ENCODE measurements at places on chromosomes 2 and 18.

DNA sequence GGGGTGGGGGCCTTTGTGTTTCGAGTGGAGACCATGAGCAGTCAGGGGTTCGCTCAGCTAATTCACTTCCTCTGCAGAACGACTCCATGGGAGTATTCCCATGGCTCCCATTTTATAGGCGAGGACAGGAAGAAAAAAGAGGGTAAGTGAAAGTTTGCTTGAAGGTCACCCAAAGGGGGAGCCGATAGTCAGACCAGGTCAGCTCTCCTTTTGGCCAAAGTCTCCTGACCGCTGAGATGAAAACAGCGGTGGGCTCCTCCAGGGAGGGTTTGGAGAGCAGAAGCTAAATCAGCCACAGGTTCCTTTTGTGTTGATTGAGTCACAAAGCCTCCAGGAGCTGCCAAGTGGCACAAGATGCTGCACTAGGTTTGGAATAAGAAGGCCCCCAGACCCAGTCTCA, 34.1 kb upstream of the CTAGE1 start:
- DNase-seq: no peak

- no peak for DNase-seq
These were observed 17.0 kb downstream of the THNSL2 start for GRCh38 chr2:88187038-88187676.

DNA sequence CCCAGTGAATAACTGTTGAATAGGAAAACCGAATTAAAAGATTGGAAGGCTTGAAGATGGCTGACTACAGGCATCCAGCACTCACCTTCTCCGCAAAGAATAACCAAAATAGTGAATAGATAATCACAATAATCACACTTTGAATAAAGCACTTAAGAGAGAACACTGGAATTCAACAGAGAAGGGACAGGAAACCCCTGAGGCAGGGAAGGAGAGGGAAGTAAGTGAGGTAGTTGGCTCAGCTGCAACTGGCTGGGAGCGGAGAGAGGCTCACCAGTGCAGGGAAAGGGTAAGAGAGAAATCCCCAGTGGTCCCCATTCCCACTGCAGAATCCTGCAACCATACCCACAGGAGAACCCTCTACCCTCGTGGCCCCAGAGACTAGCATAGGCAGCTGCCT, 246.6 kb upstream of the NCKAP5 start:
- no peak for DNase-seq

- no peak for DNase-seq
These were observed 13.3 kb downstream of the DNMT3A start for GRCh38 chr2:25328152-25329085.

GRCh38 chr2:237090906-237091305, 5.2 kb downstream of the COPS8 start:
- DNase-seq: no peak

- no peak for DNase-seq
These were observed 859.5 kb downstream of the LRP1B start for GRCh38 chr2:141271346-141271745.

- no peak for DNase-seq
These were observed 30.1 kb downstream of the ARHGAP28 start for GRCh38 chr18:6759579-6759978.

DNA sequence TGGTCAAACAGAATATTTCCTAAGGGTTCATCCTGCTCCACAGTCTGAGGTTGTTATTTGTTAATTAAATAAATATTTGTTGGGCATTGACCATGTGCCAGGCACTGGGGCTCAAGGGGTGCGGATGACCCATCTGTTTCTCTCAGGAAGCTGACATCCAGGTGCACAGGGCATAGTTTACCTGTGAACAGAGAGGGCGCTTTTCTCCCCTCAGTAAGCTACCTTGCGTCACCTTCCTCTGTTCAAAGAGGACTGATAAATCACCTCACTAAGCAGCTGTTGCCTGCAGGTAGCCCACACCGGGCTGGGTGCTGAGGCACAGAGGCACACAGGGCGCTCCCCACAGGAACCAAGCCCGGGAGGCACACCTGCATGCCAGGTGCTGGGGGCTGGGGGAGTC, 41.6 kb downstream of the SH3RF3 start:
- no peak for DNase-seq

DNA sequence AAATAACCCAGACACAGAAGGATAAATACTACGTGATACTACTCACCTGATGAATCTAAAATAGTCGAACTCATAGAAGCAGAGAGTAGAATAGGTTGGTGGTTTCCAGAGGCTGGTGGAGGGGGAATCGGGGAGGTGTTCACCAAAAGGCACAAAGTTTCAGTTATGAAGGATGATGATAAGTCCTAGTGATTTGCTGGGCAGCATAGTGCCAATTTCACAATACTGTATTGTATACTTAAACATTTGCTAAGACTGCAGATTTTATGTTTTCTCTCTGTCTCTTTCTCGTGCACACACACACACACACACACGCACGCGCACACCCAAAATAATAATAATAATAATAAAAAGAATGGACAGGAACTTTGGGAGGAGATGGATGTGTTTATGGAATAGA, 220.3 kb upstream of the EPAS1 start:
- no peak for DNase-seq

DNA sequence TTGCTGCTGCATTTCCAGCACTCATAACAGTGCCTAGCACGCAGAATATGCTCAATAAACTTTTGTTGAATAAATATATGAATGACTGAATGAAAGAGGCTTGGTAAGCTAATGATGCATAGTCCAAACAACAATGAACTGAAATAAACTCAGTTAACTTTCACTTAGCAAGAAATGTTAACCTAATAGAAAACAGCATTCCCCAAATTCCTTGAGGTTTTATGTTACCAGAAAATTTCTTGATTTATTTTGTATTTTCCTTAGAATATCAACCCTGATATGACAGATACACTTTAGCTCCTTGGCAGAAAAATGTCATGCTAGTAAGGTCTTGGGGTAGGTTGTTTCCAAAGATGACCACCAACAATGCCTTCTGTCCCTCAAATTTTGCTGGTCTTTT, 217.4 kb downstream of the KCNE4 start:
- no peak for DNase-seq

DNA sequence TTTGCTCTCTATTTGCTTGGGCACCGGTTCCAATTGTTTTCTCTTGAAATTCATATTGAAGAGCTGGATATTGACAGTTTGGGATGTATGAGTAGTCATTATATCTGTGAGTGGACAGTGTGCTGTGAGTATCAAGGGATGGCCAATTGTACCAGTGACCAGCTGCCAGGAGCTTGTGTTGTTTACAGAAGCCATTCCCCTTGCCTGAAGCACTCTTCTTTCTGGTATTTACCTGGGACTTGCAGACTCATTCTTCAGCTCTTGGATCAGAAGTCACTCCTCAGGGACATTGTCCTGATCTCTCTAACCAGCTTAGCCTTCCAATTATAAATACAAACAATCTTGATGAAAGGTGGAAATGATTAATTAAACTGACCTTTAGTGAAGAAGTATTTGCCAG, 438.3 kb upstream of the LRATD1 start:
- no peak for DNase-seq

- DNase-seq: no peak
These were observed 40.9 kb downstream of the GULP1 start for GRCh38 chr2:188332619-188333018.

- no peak for DNase-seq
These were observed 2.4 kb upstream of the CHRNG start for GRCh38 chr2:232537079-232537478.

GRCh38 chr2:16135196-16135912, 195.0 kb downstream of the MYCN start:
- no peak for DNase-seq

GRCh38 chr2:187477051-187477450, 29.0 kb upstream of the CALCRL start:
- DNase-seq: no peak

DNA sequence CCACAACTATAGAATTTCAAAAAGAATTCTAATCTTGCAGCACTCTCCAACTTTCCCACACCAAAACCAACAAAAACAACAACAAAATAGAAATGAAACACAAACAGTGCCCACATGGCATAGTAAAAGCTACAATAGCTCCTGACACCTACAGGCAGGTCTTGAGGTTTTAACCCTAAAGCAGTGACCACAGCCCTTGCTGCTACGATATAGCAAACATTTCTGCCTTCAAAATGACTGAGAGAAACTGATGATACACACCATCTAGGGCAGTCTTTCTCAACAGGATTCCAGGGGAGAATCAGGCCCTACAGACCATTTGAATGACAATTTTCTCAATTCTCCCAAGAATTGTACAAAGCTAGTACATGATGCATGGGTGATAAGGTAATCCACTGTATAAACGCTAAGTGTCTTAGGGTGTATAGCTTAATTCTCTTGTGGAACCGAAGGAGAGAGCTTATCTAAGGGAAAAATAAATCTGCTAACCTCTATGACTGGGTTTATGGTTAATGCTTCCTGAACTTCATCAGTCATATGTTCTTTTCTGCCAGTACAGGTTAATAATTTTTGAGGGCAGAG, 46.5 kb downstream of the TRAK2 start:
- no peak for DNase-seq

DNA sequence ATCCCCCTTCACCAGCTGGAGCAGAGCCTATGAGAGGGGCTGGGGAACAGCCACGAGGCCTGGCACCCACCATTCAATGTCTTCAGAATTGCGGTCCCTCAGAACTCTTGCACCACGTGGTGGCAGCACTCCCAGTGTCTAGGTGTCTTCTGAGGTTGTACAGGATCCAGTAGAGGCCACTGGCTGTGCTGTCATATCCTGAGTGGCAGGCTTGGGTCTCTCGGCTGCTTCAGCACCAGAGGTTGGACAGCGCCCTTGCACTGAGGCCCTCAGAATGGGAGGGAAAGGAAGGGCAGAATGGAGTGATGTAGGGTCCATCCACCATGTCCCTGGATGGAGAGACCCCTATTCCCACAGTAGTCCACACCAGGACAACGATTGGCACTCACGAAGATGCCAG, 112.0 kb upstream of the TEKT4 start:
- DNase-seq: no peak

DNA sequence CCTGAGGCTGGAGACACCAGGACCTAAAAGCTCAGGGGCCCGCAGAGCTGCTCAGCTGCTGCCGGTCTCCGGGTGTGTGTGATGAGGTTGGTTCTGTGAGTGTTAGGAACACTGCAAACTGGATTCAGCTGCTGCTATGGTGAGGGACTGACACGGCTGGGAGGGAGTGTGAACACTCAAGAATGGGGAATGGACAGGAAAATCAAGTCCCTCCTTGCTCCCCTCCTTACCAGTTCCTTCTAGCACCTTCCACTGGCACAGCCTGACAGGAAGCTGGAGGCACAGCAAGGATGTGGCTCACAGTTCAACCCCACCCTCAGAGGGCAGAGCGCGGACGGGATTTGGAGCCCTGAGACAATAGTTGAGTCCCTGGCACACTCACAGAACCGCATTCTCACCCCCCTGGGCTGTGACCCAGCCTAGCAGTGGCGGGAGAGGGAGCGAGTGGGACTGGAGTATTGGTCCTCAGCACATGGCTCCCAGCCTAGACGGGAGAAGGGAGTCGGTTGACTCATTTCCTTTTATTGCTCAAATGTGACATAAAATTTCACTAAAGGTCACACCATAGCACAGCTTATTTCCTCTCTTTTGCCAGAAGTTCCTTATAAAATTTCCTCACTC, 42.5 kb downstream of the LRRC30 start:
- peak; percentile 76 for DNase-seq

DNA sequence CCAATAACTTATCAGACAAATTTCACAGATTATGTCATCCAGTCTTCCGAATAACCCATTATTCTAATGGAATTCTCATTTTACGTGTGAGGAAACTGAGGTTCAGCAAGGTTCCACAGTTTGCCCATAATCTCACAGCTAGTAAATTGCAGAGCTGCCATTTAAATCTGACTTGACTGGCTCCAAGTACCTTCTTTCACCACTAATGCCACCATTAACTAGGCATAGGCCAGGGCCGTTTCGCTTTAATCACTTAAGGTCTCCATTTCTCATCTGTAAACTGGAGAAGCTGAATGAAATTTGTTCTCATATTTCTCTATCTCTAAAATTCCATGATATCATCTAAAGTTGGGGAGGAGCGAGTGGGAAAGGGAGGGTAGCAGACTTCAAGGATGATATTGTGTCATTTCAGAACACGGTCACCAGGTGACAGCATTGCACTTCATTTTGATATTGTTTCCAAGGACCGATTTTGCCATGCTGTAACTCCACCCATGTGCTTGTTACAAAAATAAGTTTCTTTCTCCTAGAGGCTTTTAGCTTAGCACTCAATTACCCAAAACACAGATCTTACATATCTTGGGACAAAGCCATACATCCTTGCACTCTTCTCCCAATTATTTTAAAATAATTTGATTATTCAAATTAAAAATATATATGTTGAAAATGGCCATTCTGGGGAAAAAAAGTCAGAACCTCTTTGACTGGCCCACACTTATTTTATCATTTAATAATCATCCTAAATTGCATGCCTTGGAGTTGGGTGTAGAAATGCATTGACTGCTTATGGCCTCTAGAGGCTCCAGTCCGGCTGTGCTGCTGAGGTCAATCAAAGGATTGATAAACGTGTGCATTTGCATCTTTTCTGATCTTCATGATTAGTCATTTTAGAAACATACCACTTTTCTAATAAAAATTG, 123.8 kb downstream of the AKAIN1 start:
- DNase-seq: no peak

GRCh38 chr2:149692961-149693396, 105.4 kb upstream of the MMADHC start:
- no peak for DNase-seq

GRCh38 chr2:65880436-65880835, 448.0 kb upstream of the SPRED2 start:
- no peak for DNase-seq

- no peak for DNase-seq
These were observed 45.1 kb upstream of the ATP6V1B1 start for GRCh38 chr2:70890469-70891065.

GRCh38 chr2:10573709-10574108, 116.1 kb downstream of the NOL10 start:
- no peak for DNase-seq

DNA sequence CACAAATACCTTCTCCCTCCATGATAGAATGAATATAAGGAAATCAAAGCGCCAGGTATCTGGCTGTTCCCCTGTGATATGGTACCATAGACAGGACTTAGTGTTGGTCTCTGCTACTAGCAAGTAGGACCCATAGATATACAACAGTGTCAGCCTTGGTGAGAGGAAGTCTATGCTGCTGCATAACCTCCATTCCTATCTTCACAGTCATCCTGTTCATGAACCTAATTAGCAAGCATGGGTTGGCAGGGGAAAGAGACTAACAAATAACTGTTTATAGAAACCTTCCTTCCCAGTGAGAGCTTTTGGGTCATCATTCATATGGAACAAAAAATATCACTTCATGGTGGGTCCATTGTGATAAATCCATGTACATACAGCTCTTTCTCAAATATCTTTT, 188.9 kb upstream of the FAM98A start:
- no peak for DNase-seq

DNA sequence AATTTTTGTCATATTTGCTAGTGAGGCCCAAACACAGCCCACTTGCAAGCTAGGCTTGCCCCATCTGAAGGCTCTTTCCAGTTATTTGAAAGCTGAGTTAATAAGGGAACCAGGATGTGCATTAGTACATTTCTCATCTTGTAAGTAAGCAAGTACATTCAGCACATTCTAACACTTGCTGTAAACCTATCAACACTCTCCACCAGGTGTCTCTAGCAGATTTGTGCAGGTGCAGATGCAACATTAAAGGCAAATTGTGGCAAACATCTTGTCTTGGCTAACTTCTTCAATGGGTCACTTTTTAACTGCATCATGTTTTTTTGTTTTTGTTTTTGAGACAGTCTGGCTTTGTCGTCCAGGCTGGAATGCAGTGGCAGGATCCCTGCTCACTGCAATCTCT, 25.3 kb upstream of the MFSD6 start:
- DNase-seq: no peak

Measured in uterus (tissue), 4 donors.